Heart left ventricle (tissue), 16 donors: ENCODE measurements at places on chromosomes 4 and X.

DNA sequence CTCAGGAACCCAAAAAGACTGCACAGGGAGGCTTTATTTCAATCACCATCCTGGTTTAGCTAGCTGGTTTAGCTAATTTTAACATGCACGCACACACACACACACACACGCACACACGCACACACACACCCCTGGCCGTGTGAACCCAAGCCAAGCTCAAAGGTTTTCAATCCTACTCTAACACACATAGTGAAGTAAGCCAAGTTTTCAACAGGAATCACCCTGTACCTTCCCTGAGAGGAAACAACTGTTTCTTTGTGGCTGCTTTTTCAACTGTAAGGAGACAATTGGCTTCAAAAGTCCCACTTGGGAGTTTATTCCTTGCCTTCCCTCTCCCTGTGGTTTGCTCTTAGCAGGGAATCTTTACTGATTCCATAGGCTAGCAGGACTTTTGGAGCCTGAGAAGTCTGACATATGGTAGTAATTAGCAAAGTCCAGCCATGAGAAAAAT lies 98.9 kb upstream of the BMP3 start:
- no peak for DNase-seq

DNA sequence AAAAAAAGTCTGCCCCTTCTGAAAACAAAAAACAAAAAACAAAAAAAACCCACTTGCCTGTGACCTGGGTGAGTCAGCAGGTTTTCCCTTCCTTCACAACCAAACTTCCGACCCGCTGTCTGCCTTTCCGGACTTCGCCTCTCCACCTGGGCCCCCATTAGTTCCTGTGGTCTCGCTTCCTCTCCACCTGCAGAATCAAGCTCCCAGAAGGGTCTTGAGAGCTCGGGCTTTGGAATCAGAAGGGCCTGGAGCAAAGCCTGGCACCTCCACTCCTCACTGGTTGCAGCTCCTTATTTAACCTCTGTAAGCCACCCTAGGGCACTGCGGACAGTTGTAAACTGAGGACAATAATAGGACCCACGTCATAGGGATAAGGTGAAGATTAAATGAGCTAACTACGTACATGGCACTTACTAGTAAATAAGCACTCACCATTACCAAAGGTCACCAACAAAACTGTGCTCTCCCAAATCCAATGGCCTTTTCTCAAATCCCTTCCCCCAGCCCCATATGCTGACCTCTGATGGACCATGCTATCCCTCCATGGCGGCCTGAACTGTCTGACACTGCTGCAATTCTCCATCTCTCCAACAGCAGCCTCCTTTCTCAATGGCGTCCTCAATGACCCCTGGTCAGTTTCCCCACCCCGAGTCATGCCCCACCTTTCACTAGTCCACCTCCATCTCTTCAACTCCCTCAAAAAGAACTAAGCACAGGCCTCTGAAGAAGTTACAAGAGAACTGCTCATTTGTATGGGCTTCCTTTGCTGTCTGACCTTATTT lies 64.2 kb downstream of the IRF2 start:
- no peak for DNase-seq

GRCh38 chr4:169098969-169099690 lies 89.1 kb upstream of the CBR4 start:
- no peak for DNase-seq

- no peak for DNase-seq
Observed at GRCh38 chr4:186485561-186486062, 69.8 kb downstream of the MTNR1A start.
